Fibroblast of the aortic adventitia (primary cell): ENCODE measurements at places on chromosomes 16 and 17.
A peak's percentile ranks its signal among the peaks of the same experiment; 100 is the strongest.

GRCh38 chr17:45170931-45171337 lies 9.3 kb downstream of the HEXIM2 start:
- peak; percentile 87 for DNase-seq

GRCh38 chr17:57513569-57513968 lies 231.5 kb downstream of the CCDC182 start:
- DNase-seq, result no peak

- peak; percentile 23 for DNase-seq
Measured at GRCh38 chr16:71311553-71312158, 22.5 kb upstream of the CMTR2 start.

DNA sequence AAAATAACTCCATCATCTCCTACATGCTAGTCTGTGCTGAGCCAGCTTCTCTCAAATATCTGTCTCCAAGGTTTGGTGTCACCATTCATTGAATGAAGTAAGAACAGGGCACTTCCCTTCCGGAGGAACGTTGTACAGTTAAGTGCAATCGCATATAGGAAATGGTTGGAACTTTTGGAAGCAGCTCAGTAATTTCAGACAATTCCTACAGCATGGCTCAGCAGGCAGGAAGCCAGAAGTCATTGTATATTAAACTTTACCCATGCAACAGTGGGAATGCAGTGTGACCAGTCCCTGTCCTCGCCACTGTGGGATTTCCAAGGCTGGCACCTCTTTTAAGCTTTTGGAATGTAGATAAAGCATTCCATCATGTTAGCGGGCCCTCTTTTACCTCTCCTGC lies 51.1 kb upstream of the MYH2 start:
- DNase-seq, result peak; percentile 65

GRCh38 chr16:46790599-46791270 lies 40.2 kb downstream of the C16orf87 start:
- no peak for DNase-seq

- no peak for DNase-seq
Measured at GRCh38 chr16:19419698-19420075, 2.0 kb downstream of the TMC5 start.

DNA sequence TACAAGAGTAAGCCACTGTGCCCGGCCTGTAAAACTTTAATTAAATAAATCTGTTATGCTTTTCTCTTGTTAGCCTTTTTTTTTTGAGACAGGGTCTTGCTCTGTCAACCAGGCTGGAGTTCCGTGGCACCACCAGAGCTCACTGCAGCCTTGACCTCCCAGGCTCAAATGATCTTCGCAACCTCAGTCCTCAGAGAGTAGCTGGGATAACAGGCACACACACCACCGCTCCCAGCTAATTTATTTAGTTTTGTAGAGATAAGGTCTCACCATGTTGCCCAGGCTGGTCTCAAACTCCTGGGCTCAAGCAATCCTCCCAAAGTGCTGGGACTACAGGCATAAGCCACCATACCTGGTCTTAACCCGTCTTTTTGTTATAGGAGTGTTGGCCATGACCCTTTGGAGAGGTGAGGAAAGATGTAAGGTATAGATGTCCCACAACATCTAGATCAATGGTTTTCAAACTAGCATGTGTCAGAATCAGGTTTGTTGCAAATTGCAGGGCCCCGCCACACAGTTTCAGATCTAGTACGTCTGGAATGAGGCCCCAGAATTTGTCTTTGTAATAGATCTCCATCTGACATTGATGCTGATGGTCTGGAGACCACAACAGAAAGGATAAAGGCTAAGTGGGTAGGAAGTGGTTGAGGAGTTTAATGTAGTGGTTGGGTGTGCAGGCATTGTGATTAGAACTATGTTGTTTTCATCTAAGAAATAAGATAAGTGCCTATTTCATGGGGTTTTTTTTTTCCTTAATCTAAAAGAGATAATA lies 4.3 kb upstream of the GGA2 start:
- no peak for DNase-seq

GRCh38 chr16:4847774-4848587 lies 700 bp downstream of the UBN1 start:
- peak; percentile 76 for DNase-seq

- peak; percentile 74 for DNase-seq
Measured at GRCh38 chr17:72514891-72515290, 394.1 kb downstream of the SOX9 start.

- DNase-seq, result no peak
Measured at GRCh38 chr16:27359051-27359450, 42.9 kb upstream of the IL21R start.

- no peak for DNase-seq
Measured at GRCh38 chr16:54579106-54579728, 292.6 kb upstream of the IRX3 start.

DNA sequence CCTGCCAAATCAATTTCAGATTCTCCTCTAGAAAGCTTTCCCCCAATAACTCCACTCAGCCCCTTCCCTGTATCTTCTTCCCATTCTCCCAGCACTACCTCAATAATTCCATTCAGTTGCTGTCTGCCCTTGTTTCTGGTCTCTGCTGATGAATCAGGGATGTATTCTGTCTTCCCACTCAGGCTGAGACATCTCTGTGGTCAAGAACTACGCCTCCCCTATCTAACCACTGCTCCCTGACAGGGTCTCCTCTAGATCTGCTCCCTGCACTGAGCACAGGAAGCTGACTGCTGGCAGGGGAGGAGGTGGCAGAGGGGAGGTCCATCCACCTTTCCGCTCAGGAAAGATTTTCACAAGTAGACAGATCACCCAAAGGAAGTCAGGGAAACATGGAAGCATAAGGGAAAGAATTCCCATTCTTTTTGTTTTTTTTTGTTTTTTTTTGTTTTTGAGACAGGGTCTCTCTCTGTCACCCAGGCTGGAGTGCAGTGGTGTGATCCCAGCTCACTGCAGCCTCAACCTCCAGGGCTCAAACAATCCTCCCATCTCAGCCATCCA lies 16.9 kb upstream of the SP2 start:
- DNase-seq, result no peak

GRCh38 chr16:74736531-74737157 lies 36.0 kb upstream of the MLKL start:
- no peak for DNase-seq

DNA sequence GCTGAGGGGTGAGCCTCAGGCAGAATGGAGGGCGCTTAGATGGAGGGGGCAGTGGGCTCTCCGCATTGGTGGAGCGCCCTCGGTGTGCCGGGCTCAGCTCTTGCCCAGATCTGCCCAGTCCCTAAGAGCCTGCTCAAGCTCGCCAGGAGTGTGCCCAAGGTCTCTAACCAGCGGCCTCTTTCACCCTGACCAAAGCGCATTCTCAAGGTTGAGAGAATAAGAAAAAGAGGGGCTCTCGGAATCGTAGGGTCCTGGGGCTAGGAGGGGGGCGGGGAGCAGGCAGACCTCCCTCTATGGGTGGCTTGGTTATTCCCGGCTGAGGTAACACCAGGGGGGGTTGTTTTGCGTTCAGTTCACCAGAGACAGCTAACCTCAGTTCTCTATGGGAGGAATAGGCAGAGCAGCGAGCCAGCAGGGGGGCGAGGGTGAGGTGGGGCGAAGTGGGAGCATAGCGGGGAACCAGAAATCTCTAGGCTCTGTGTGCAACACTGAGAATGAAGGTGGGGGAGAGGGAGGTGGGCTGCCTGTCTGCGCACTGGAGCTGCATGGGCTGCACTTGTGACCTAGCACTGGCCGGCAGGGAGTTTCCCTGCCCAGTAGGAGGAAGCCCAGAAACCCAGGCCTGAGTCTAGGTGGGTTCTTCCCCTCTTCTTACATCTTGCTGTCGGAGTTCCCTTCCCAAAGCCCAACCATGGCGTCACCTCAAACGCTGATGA lies 3.0 kb downstream of the TMEM132E start:
- no peak for DNase-seq

- DNase-seq, result no peak
Measured at GRCh38 chr16:966035-966434, 4.7 kb downstream of the LMF1 start.

- DNase-seq, result no peak
Measured at GRCh38 chr17:36890398-36891168, 46.7 kb upstream of the LHX1 start.

GRCh38 chr17:33012522-33013033 lies 20.9 kb downstream of the SPACA3 start:
- DNase-seq, result peak; percentile 78

GRCh38 chr17:68422821-68423220 lies 34.5 kb downstream of the WIPI1 start:
- DNase-seq, result no peak

DNA sequence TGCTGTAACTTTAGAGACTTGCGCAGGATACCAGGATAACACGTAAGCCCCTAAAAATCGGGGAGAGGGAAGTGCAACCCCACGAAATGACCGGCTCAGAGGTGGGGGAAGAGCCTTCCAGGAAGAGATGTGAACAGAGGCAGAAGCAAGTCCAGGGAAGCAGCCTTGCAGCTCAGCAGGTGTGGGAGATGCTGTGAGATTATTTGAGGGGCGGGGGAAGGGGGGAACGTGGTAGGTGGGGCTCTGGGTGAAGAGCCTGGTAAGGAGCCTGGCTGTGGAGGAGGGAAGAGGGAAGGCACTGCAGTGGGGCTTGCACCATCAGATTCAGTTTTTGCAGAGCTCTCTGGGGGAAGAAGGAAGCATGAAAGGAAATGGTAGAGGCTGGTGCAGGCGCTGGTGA lies 95.4 kb upstream of the CACNG5 start:
- no peak for DNase-seq

DNA sequence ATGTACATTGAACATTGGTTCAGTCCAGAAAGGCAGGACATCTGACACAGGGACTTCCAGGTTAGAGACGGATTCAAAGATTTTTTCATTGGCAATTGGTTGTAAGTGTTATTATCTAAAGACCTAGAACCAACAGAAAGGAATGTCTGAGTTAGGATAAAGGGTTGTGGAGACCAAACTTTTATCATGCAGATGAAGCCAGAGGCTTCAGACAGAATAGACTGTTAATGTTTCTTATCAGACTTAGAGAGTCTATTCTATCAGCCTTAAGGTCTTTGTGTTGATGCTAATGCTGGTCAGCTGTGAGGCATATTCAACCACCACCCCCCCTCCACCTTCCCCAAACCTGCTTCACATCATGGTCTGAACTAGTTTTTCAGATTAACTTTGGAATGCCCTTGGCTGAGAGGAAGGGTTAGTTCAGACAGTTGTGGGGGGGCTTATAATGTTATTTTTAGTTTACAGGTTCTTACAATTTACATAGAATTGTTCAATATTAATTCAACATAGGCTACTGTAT lies 2.1 kb upstream of the ITGB3 start:
- no peak for DNase-seq

- no peak for DNase-seq
Measured at GRCh38 chr16:20401475-20402016, 3.0 kb downstream of the PDILT start.

DNA sequence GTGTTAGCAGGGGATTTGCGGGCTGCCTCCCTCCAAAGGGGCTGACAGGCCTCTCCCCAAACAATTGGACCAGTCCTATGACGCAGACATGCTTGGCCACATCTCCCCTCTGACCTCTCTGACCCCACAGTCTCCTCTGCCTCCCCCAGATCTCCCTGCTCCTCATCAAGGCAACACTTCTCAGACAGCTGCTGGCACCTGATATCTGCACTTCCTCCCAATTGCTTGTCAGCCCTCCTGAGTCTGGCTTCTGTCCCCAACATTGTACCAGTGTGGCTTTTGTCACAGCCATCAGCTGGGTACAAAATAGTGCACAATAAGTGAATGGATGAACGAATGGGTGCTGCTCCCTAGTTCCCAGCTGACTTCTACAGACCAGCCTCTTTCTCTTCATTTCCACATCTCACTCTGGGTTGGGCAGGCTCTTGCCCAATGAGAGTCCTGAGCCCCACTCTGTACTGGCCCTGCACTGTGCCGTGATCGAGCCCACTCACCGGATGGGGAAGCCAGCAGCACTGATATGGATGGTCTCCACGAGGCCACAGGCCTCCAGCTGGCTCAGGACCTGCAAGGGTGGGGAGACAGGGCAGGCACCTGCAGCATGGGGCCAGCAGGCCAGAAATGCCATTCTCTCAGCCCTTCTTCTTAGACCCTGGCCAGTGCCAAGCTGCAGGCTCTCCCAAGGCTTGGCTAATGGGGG lies 17.1 kb downstream of the ZNHIT3 start:
- no peak for DNase-seq

GRCh38 chr16:26578748-26579147 lies 488.0 kb upstream of the C16orf82 start:
- DNase-seq, result no peak

- DNase-seq, result no peak
Measured at GRCh38 chr17:51761105-51761504, 397.4 kb downstream of the CA10 start.

DNA sequence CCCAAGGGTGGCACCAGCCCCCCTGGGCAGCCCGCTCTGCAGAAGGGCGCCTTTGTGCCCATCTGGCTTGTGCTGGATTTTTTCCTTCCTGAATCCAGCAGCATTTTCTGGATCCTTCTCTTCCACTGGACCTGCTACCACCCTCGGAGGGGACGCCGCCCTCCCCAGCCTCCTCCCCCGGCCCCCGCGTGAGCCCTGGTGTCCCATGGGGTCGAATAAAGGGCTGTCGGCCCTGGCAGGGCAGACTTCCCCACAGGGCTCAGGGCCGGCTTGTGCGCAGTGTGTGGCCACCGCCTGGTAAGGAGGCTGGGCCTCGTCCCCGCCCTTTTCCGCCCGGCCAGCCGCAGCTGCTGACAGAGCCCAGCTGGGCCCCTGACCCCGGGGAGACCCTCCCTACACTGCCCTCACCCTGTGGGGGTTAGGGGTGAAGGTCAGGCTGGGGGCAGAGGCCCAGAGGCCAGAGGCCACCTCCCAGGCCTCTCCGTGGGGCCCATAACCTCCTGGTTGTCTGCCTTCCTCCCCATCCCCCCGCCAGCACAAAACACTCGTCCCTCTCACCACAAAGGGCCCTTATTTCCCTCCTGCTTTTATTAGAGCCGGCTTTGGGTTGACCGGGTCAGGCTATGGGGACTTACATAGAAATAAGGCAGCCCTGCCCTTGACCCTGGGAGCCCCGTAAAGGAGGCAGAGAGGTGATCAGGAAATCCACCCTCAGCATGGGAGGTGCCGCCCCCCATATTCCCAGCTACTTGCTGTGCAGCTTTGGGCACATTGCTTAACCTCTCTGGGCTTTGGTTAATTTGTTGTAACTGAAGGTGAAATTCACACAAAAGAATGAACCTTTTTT lies 179.3 kb upstream of the CIBAR2 start:
- no peak for DNase-seq

GRCh38 chr17:45320349-45320930 lies 3.6 kb upstream of the MAP3K14 start:
- DNase-seq, result peak; percentile 82

GRCh38 chr17:62405451-62405850 lies 18.2 kb upstream of the METTL2A start:
- DNase-seq, result no peak

- DNase-seq, result no peak
Measured at GRCh38 chr16:85152414-85153030, 40.2 kb upstream of the CIBAR2 start.

DNA sequence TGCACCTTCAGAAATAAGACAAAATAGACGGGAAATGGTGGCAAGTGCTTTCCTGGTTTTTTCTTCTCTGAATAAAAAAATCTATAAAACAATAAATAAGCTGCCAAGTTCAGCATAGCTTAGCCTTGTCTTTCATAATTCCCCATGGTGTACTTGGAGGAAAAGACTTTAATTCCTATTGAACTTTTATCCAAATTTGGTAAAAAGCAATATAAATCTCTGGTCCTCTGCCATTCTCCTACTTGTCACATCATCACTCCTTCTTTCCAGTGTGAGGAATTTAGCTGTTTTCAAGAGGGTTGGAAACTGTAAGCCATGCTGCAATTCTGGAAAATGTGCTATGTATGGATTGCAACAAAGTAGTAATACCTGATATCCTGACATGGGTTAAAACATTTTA lies 551.8 kb upstream of the KIF2B start:
- no peak for DNase-seq

- DNase-seq, result no peak
Measured at GRCh38 chr16:89595330-89596060, 17.9 kb upstream of the DPEP1 start.

GRCh38 chr17:11598274-11599221 lies at the start of gene DNAH9:
DNAH9 (plus strand) TSS chr17:11598470; CDS start chr17:11598499, 29 bp downstream.
- DNase-seq, result no peak
